CD4-positive, CD25-positive, alpha-beta regulatory T cell (primary cell): ENCODE measurements at places on chromosomes 7 and 10. TPM values are rescaled to one million over a fixed set of nuclear protein-coding genes. Genes with fewer than 3 reads are reported as not detected.

DNA sequence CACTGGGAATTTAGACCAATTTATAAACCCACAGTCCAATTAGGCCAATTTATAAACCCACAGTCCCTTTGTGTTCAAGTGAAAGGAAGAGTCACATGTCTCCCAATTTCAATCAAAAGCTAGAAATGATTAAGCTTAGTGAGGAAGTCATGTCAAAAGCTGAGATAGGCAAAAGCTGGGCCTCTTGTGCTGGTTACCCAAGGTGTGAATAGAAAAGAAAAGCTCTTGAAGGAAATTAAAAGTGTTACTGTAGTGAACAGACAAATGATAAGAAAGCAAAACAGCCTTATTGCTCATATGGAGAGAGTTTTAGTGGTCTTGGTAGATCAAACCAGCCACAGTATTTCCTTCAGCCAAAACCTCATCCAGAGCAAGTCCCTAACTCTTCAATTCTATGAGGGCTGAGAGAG is 245.0 kb downstream of the HDAC9 start:
- DNase-seq = no peak
- H3K4me3 ChIP-seq = no peak overlapping the region
- no peak overlapping the region for H3K27ac ChIP-seq
- H3K27me3 ChIP-seq = no peaks in the 10 kb centered on the region
- no peaks in the 10 kb centered on the region for H3K36me3 ChIP-seq

GRCh38 chr10:48273741-48274140 is 755 bp downstream of the FRMPD2 start:
- H3K36me3 ChIP-seq = no peaks in the 10 kb centered on the region
- no peaks in the 10 kb centered on the region for H3K4me1 ChIP-seq

KCTD7 gene
- 15.3 TPM for polyA plus RNA-seq

GRCh38 chr10:89838044-89838615 is 136.7 kb downstream of the KIF20B start:
- H3K4me1 ChIP-seq = peaks cover 14% of the 10 kb centered on the region
- DNase-seq = no peak
- H3K27ac ChIP-seq = no peak overlapping the region
- H3K36me3 ChIP-seq = no peaks in the 10 kb centered on the region

ANKRD26 gene
- 2.1 TPM for polyA plus RNA-seq

OR2A12 gene
- not detected for polyA plus RNA-seq

- no peaks in the 10 kb centered on the region for H3K27me3 ChIP-seq
- H3K27ac ChIP-seq = no peak overlapping the region
- no peak overlapping the region for H3K4me3 ChIP-seq
- H3K4me1 ChIP-seq = no peaks in the 10 kb centered on the region
- no peak for DNase-seq
- H3K36me3 ChIP-seq = no peaks in the 10 kb centered on the region
These were observed 372.2 kb upstream of the NRG3 start for GRCh38 chr10:81502677-81503359.

- H3K27me3 ChIP-seq = no peaks in the 10 kb centered on the region
- H3K4me1 ChIP-seq = no peaks in the 10 kb centered on the region
- DNase-seq = no peak
These were observed 219.7 kb downstream of the MLLT10 start for GRCh38 chr10:21753497-21754270.
